ENCODE measurements at places on chromosomes 12 and 14.

DNA sequence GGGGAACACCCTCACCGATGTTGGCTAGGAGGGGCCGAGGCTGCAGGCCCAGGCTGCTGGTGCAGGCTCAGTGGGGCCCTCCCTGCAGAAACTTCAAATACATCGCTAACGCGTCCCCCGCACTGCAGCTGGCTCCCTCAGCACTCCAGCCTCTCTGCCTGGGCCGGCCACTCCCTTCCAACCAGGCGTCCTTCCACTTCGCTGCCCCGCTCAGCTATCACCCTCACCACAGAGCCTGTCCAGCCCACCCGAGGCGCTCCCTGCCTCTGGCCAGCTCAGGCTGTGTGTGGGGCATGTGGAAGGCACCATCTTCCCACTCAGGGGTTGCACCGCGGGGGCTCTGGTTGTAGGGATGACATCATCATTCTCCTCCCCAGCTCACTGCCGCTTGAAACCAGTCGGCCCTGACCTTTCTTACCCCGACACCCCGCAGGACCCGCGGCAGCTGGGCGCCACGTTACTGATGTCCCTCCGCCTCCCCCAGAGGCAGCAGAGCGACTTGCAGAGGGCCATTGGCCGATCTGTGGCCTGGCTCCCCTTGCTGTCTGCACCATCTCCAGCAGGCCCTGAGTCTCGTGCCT is 199.9 kb upstream of the RTL1 start:
- no peak for DNase-seq

DNA sequence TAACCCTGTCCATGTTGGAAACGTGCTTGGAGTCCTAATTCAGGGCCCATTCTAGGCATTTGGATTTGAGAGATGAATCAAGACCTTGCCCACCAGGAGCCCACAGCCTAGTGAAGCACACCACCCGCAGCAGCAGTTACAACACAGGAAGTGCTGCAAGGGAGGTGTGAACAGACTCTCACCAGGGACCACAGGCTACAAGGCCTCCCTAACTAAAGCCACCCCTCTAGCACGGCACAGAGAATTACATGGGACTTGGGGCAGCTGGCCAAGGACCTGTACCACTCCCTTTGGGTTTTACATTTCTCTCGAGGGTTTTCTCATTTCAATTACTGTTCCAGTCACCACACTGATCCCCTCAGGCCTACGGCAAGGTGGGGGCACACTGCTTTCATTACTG is 49.5 kb upstream of the FOXN3 start:
- DNase-seq, result no peak

DNA sequence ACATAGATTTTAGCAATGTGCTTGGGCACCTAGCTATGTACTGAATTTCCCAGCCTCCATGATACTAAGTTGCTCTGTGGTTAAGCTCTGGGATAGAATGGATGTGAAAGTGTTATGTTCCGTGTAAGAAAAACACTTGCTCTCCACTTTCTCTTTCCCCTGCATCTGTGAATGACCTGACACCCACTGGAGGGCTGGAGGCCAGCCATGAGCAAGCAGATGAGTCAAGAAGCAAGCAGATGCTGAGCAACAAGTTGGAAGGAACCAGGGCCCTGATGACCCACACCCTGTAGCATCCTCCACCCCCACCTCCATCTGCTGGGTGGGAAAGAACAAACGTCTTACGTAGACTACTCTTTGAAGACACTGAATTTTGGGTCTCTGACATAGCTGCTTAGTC is 56.6 kb downstream of the EID3 start:
- no peak for DNase-seq

GRCh38 chr14:29390081-29390832 is 537.4 kb downstream of the PRKD1 start:
- DNase-seq, result no peak

DNA sequence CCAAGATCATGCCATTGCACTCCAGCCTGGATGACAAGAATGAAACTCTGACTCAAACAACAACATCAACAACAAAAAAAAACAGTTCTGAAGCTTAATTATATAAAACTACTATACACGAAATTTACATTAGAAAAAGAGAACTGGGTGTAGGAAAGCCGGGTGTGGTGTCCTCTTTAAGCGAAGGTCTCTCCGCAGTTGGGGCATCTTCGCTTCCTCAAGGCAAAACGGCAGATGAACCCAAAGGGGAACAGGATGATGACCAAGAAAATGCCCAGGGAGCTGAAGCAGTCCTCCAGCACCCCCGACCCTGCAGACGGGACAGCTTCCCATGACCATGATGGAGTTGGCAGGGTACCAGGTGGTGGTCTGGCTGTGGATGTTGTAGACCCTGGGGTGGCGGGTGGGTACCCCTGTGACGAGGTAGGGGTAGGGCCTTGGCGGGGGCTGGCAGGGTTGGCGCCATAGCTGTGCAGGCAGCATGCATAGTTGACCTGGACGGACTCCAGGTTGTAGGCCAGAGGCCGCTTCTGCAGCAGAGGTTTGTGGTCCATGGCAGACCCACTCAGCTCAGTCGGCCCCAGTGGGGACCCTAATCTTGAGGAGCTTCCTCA is 18.2 kb upstream of the BCAT1 start:
- DNase-seq, result no peak
